ENCODE measurements at places on chromosomes 3 and 15. TPM values are rescaled to one million over a fixed set of nuclear protein-coding genes. Genes with fewer than 3 reads are reported as not detected.
A peak's percentile ranks its signal among the peaks of the same experiment; 100 is the strongest.

Gene TERC
- 220 TPM for total RNA-seq

GRCh38 chr3:132997404-132998185, 40.6 kb upstream of the TMEM108 start:
- H3K27me3 ChIP-seq: no peaks in the 10 kb centered on the region
- H3K27ac ChIP-seq: no peak overlapping the region
- H3K36me3 ChIP-seq: no peaks in the 10 kb centered on the region
- no peak overlapping the region for H3K4me3 ChIP-seq
- no peak for DNase-seq

DNA sequence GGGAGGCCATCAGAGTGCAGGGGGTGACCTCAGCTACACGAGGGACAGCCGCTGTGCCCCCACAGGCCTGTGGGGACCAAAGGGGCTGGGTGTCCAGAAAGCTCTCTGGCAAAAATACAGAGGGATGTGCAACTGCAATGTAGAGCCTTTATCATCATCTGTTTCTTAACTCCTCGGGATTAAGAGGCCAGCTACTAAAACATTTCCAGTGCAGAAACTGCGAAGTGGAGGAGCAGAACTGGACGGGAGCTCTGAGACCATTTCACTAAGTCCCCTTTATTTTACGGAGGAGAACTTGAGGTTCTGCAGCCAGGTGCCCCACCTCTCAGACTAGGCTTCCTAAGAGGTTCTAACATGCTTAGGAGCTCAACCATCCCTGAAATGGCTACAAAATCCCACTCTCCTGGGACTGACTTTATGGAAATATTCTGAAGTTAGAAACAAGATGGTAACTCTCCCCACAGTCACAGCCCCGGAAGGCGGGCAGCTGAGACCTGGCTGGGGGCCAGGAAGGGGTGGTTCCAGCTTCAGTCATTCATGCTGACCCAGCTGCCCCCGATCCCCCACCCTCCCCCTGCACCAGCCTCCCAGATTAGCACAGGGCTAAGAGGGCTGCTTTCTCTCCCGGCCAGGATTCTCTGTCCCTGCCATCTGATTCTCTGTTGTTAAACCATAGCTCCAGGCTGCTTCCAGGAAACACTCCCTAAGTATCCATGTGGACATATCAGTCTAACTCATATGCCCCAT, 40.3 kb downstream of the UMPS start:
- no peaks in the 10 kb centered on the region for H3K4me1 ChIP-seq
- DNase-seq: no peak
- H3K27me3 ChIP-seq: no peaks in the 10 kb centered on the region
- peaks cover 3% of the 10 kb centered on the region for H3K36me3 ChIP-seq
- no peak overlapping the region for H3K4me3 ChIP-seq

- peaks cover 37% of the 10 kb centered on the region for H3K4me1 ChIP-seq
- H3K27ac ChIP-seq: no peak within 1 kb of the TSS
- peaks cover 11% of the 10 kb centered on the region for H3K36me3 ChIP-seq
- peak; percentile 82 for DNase-seq
- H3K27me3 ChIP-seq: no peaks in the 10 kb centered on the region
These were observed at the start of gene ZMYND10 for GRCh38 chr3:50345586-50346234. ZMYND10 (minus strand) TSS chr3:50345732; CDS start chr3:50345579, 153 bp downstream.

GRCh38 chr3:85584779-85585356, 626.1 kb downstream of the CADM2 start:
- H3K27me3 ChIP-seq: no peaks in the 10 kb centered on the region
- no peaks in the 10 kb centered on the region for H3K4me1 ChIP-seq
- no peak for DNase-seq

GRCh38 chr3:149327156-149327555, 6.3 kb downstream of the TM4SF18 start:
- no peaks in the 10 kb centered on the region for H3K27me3 ChIP-seq
- no peak for DNase-seq

All from sigmoid colon (tissue), 7 donors.